Esophagus muscularis mucosa (tissue), 4 donors: ENCODE measurements at places on chromosomes 16 and 17.
A peak's percentile ranks its signal among the peaks of the same experiment; 100 is the strongest.

- no peak for DNase-seq
Observed at GRCh38 chr17:75228847-75229246, 23.4 kb downstream of the NUP85 start.

- peak; percentile 91 for DNase-seq
Observed at GRCh38 chr17:57707892-57708291, 37.2 kb downstream of the CCDC182 start.

GRCh38 chr16:23871924-23872323 lies 36.1 kb downstream of the PRKCB start:
- no peak for DNase-seq

DNA sequence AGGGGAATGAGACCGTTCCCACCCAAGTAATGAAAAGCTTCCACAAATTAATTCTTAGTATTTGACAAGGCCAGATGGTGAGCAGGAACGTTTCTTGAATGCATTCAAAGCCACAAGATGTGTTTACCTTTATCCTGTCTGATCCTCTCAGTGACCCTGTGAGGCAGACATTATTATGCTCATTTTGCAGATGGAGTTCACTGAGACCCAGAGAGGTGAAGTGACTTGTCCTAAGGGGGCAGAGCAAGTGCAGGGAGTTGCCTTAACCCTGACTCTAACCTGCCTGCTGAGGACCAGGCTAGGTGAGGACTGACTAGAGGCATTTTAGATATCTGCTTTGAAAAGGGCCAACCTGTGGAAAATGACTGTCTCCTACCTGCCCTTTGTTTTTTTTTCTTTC lies 156.7 kb downstream of the HAPSTR1 start:
- no peak for DNase-seq

- no peak for DNase-seq
Observed at GRCh38 chr17:80769936-80770625, 221.6 kb upstream of the CHMP6 start.

DNA sequence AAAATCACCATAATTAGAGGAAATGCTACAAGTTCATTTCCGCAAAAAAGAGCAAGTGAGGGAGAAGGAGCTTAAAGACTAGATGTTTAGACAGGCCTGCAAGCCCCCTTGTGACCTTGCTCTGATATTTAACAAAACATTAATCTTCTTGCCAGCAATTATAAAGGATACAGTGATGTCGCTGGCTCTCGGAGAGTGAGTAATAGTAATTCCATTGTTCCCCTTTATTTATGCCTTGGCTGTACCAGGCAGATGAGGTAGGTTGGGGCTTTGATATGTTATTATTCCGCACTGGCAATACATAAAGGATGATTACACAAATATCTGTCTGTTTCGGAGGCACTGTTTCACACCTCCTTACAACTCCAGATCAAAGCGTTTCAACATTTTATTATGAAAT lies 204.8 kb upstream of the SALL1 start:
- DNase-seq, result no peak

DNA sequence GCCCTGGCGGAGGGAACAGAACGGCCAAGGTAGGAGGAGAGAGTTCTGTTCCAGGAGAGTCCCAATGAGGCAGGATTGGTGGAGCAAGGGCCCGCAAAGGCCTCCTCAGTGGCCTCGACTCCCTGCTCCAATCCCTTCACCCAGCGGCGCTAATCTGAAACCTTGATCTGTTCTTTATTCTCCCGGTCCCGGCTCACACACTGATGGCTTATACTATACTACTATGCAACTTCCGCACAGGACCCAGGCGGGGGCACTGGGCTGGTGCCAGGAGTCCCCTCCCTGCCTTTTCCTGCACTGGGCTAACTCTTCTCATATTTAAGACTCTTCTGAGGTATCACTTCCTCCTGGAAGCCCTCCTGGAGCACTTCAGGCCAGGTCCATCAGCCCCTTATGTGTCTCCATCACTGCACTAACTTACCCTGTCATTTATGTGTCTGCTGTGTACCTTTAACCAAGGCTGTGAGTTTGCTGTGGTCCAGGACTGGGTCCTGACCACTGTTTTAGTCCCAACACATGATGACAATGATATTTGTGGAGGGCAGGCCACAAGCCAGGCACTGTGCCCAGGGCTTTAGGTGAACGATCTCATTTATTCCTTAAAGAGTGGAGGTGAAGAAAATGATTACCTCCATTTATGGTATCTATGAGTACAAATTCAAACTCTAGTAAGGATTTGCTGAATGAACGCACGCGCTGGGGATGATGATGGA lies 6.8 kb downstream of the CCDC102A start:
- no peak for DNase-seq

- no peak for DNase-seq
Observed at GRCh38 chr17:10077561-10078299, 120.7 kb downstream of the GAS7 start.

- DNase-seq, result peak; percentile 98
Observed at GRCh38 chr17:55285340-55286301, 20.9 kb downstream of the HLF start.

- no peak for DNase-seq
Observed at GRCh38 chr17:50508573-50509460, 578 bp downstream of the MYCBPAP start.

GRCh38 chr17:4972322-4972721 lies 4.7 kb upstream of the SPAG7 start:
- DNase-seq, result no peak

DNA sequence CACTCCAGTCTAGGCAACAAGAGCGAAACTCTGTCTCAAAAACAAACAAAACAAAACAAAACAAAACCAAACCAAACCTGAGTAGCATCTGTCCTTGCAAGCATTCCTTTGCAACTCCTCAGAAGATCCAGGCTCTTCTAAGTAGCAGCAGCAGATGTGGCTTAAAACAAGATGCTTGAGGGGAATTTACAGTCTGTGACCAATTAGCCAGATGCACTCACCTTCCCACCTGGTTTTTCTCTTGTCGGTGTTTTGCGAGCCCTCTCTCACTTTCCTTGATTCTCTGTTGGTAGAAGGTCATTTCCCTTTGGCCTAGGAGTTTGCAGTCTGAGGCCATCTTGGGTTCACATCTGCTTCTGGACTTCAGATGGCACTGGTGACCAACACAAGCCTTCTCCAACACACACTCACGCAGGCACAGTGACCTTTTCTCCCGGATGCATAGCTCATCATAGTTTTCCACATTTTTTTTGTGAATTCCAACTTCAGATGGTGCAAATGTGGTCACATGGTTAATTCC lies 276.8 kb downstream of the STX8 start:
- DNase-seq, result no peak

DNA sequence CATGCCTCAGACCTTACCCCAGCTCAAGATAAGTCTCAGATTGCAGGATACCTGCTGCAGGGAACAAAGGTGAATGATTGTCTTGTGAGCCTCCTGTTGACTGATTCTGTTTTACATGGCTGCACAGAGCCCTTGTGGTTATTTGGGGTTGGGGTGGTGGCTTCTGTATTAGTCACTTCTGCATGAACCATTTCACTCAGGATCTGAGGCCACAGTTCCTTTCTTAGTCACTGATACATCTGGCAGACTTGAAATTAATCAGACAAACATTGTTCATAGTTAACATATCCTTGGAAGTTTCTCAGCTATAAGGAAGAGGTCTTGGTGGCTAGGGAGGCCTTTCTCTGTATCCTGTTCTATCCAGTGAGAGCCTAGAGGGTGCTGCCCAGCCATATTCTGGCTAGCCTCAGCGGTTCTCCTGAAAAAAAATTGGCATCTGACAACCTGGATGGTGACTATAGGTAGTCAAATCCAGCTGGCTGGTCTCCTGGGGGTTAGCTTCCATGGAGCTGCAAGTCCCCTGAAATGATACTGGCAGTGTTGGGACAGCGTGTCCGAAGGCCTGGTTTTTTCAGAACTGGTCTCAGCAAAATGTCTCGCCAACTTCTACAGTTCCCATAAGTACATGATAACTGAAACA lies 8.4 kb upstream of the PLK1 start:
- DNase-seq, result no peak

- no peak for DNase-seq
Observed at GRCh38 chr16:67531247-67531646, 2.6 kb downstream of the RIPOR1 start.

DNA sequence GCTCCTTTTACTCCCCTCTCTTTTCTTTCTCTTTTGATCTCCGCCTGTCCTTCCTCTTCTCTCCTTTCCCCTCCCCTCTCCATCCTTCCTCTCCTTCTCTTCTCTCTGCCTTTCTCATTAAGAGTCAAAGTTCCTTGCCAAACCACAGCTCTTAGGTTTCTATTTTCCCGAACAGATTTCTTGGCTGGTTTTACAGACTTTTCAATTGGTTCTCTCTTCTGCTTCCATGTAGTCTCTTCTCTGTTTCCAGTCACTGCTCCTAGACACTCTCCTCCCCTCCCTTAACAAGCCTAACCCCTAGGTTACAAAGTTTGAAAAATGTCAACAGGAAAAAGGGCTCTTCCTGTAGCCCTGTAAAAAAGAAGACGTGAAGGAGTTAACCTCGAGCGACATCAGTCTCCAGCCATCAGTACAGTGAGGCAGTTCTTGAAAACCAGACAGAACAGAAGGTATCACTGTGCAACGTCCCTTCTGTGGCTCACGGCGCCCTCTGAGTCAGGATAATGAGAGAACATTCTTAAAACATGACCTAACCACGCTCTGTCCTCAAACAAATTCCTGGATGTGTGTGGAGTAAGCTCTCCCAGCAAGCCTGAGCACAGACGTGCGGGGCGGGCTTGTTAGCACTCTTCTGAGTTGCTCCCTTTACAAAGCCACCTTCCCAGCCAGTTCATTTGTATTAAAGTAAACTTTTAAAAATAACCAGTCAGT lies 11.6 kb upstream of the MARCHF10 start:
- DNase-seq, result peak; percentile 94

GRCh38 chr16:24789881-24790280 lies 55.9 kb upstream of the SLC5A11 start:
- DNase-seq, result no peak

DNA sequence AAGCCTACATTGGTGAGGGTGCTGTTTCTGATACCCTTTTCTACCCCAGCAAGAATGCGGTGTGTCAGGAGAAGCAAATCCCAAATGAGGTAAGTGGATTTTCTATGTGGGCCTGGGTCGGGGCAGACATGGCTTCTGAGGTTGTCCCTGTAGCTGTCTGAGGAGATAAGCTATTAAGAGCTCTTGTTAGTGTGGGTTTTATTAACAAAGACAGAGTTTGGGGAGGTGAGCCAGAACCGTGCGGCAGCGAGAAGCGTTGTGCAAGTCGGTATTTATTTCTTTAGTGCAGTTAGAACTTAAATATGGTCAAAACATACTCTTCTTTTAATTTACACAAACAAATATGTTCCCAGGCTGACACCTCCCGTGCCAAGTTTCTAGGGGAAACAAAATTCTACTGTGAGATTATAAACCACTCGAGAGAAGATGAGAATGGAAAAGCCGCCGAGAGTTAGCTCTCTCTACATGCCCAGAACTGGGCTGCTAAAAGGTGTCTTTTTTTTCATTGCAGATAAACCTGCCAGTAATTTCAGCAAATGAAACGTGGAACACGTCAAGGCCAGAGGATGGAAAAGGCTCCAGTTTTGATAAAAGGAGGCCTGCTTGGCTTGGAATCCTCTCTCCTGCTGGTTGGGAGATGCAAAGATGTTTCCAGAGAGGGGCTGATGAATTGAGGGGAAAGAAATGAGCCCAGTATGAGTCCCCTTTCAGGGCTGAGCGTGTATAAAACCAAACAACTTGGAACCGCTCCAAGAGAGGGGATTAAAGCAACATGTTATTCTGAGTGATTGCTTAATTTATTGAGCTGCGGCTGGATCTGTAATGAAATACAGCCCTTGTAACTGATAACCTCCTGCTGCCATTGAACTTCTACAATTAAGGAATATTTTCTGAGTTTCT lies 254.6 kb downstream of the MRTFB start:
- DNase-seq, result no peak
